Posterior vena cava (tissue), 2 donors: ENCODE measurements at places on chromosomes 5 and 9.

DNA sequence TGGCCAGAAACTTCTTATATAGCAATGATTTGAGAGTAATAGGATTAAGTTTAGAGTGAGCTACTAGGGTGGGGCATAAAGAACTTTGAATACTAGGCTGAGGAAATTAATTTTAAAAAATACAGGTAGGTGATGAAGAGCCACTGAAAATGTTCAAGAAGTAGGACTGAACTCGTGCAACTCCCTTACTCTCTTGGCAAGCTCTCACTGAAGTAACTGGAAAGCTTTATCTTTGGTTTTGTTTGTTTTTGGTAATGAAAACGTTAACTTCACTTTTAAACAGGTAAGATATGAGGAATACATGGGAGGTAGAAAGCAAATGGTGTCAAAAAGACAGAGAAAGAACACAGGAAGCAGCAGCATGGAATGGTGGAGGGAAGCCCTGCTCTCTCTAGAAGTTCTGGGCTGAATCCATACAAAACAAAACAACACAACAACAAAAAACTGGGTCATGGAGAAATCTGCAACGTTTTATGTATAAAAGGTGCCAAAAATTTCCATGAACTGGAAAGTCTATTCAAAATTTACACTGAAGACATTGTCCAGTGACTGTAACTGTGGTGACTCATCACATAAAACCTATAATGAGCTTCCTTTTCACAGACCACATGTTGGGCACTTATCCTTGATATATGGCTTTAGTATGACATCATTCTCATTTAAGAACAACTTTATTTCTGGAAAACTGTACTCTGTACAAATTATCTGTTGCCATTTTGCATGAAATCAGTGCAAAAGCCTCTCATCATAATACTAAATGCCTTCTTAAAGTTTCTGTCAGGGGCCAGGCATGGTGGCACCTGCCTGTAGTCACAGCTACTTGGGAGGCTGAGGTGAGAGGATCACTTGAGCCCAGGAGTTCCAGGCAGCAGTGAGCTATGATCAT lies 91.2 kb upstream of the CHD1 start:
- no peak for DNase-seq

DNA sequence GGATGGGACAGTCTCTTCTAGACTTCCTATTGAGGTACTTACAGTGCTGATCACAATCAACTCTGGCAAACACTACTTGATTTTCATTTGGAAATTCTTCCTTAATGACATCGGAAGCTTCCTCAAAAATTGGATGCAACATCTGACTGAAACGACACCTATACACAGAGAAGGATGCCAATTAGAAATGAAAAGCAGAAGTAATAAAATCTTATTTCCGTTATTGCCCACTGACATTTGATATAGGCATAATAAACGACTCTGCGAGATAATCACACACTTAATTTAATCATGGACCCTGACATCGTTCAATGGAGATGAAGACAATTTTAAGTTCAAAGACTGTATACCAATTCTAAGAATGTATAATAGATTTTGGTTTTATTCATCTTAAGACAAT lies 46.4 kb downstream of the ERP44 start:
- no peak for DNase-seq

DNA sequence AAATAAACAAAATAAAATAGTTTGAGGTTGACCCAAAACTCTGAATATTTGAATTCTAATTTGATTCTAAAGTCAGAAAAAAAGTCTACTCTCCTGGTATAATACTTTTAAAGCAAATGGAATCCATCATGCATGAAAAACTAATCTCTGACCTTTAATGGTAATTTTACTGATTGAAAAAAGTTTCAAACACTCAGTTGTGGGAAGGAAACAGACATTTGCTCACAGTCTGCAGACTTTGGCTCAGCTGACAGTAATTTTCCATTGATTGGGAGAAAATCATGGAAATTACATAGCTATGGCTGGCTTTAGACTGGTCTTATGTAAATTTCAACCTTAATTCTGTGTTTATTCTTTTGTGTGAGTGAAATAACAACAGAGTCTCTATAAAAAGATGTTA lies 574.3 kb downstream of the PDE4D start:
- DNase-seq = no peak

- DNase-seq = no peak
These were observed 131.6 kb upstream of the TAS2R1 start for GRCh38 chr5:9761706-9762105.

DNA sequence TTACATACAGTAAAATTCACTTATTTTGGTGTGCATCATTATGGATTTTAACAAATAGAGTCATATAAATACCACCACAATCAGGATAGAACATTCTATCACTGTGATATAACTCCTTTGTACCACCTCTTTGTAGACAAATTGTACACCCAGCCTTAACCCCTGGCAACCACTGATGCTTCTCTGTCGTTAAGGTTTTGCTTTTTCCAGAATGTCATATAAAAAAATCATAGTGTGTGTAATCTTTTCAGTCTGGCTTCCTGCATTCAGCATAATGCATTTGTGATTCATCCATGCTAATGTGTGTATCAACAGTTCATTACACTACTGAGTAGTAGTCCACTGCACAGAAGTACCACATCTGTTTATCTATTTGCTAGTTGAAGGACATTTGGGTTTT lies 81.2 kb downstream of the ARSB start:
- no peak for DNase-seq

DNA sequence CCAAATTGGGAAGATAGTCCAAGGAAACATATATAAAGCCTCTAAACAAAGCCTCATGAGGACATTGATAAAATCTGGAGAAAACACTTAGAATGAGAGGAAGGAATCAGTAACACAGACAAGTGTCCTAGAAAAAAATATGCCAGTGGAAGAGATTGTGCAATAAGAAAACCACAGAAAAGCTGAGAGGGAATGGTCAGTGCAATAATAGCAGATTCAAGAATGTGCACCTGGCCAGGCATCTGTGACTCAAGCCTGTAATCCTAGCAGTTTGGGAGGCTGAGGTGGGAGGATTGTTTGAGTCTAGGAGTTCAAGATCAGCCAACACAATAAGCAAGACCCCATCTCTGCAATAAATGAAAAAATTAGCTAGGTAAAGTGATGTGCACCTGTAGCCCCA lies 691.2 kb upstream of the CDH6 start:
- no peak for DNase-seq

DNA sequence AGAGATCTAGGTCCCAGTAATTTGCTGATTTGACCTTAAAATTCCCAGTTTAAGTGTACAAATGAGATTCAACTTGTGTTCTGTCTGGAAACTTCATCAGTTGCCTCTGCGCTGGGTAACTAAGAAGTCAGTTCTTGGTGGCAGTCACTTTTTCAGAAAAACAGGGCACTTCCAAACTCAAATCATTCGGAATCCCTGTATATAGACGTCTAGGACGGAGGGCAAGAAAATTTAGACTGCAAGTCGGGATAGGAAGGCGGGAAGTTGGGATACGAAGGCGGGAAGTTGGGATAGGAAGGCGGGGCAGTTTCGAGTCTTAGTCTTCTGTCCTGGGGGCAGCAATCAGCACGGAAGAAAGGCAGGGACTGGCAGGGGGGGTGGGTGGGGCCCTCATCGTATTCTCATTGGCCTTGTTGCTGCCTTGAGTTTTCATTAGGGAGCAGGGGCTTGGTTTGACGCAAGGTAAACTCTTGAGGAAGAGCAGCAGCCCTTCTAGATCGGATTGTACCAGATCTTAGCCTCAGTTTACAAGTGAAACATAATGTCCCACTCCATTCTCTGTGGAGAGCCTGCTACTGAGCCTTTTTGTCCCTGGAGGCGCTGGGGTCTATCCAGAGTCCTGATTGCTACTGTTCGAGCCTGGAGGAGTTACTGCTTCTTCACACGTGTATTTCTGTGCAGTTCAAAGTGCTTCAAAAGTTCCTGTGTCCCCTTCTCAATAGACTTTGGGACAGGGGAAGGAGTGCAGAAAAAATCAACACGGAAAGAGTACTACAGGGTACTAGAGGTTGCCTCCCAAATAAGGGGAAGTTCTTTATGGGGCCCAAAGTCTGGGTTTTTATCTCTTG lies 2.7 kb upstream of the PURA start:
- DNase-seq = no peak

- DNase-seq = no peak
These were observed 4.0 kb downstream of the HDAC3 start for GRCh38 chr5:141632650-141633049.

DNA sequence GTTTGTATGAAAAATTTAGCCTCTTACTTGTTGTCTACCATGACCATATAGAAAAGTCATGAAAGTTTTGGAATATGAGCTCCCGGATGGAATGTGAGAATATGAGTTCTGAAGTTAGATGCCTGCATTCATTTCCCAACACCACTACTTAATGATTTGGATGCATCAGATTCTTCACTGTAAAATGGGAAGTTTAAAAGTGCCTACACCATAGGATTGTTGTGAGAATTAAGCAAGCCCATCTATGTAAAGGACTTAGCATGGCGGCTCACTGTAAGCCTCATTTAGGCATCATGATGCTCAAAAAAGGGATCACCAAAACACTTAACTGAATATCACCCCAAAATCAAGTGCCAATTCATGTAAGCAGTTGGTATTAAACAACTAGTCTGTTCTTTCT lies 177.3 kb downstream of the RAB3C start:
- no peak for DNase-seq

GRCh38 chr9:93852728-93853127 lies 102.4 kb downstream of the BARX1 start:
- no peak for DNase-seq

GRCh38 chr5:66807743-66808142 lies 211.6 kb downstream of the MAST4 start:
- no peak for DNase-seq

DNA sequence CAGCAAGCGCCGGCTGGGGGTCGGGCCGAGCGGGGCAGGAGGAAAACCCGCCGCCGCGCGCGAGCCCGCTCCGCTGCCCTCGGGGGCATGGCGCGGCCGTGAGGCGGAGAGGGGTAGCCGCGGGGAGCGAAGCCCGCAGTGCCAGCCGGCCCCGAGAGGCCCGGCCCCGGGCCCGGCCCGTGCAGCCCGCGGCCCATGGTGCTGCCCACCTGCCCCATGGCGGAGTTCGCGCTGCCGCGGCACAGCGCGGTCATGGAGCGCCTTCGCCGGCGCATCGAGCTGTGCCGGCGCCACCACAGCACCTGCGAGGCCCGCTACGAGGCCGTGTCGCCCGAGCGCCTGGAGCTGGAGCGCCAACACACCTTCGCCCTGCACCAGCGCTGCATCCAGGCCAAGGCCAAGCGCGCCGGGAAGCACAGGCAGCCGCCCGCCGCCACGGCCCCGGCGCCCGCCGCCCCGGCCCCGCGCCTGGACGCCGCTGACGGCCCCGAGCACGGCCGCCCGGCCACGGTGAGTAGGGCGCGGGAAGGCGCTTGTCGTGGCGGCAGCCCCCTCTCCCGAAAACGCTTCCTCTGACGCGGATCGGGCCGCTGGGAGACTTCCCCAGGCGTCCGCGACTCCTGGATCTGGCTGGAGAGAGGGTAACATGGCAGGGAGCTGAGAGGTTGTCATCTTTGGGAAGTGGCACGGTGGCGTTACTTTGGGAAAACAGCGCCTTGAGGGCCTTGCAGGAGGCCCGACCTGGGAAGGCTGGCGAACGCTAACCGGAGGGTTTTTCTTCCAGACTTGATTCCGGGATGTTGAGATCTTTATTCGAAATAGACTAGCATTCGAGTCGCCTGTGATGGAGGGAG lies 523 bp downstream of the MAML1 start:
- peak; percentile 86 for DNase-seq

DNA sequence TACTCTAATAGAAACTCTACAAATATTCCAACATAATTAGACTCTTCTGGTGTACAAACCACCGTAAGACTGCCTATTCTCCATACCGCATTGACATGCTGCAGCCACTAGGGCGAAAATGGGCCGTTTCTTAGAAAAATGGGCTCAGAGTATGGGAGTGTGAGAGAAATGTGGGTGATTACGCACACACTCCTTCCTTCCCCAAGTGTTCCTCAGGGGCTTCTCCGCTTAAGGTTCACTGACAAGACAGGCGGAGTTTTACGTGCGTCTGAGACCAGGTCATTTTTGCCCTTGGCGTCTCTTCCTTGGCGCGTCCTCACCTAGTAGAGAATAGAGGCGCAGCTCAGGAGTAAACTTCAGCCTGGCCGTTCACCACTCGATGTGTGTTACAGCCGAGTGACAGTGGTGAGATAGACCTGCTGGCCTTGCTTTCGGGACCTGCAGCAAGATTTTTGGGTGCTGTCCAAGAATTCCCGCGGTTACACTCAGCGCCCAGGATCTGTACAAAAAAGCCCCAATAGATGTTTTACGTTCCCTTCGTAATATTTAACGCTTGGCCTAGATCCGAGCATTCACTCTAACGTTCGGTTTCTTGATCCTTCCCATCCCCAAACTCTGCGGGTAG lies 1.8 kb upstream of the NTRK2 start:
- DNase-seq = no peak

DNA sequence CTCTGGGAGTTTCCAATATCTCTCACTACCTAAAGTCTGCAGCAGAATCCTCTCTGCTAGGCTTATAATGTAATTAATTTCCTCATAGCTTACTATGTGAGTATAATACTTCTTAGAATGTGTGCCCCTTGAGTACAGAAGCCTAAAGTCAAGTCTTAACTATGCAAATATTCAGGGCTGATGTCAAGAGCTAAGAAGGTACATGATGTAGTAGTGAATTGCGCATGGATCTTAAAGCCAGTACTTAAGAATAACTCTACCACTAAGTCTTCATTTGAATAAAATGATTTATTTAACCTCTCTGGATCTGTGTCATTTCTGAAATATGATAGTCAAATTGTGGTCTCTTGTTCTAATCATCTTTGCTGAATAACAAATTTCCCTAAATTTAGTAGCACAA lies 442.9 kb downstream of the DTWD2 start:
- DNase-seq = no peak

GRCh38 chr5:132229236-132229635 lies 1.6 kb upstream of the P4HA2 start:
- peak; percentile 22 for DNase-seq

DNA sequence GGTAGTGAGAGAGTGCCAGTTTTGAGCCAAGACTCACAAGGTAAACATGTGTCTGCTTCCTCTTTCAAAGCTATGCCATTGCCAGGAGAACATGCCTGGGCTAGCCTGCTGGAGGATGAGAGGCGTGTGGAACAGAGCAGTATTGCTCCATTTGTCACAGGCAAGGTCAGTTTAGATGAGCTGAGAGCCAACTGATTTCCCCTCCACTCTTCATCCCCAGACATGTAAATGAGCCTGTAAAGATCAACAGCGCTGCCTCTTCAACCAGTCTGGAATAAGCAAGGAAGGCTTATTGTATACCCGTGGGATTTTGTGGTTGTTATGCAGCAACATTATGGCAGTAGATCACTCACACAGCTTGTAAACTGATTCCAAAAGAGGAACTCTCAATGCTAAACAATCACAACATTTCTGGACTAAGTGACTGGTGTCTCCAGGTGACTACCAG lies 8.2 kb upstream of the GDNF start:
- DNase-seq = no peak

- DNase-seq = no peak
These were observed 756.8 kb upstream of the CDH6 start for GRCh38 chr5:30436691-30437090.

DNA sequence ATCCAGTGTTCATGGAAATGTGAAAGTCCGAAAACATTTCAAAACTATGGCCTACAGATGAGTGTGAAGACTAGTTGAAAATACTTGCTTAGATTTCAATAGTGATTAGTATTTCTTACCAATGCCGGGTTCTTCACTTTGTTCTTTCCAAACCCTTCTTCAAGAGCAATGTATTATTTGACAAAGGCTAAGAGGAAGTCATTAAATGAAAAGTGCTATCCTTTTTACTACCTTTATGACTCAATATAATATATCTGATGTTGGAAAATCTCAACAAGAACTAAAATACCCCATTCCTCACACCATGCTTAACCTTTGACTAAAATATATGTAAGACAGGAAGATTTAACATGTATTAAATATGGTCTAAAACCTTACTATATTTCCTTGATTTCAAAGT lies 6.7 kb upstream of the MIER3 start:
- no peak for DNase-seq

GRCh38 chr5:19837536-19838174 lies 150.3 kb downstream of the CDH18 start:
- no peak for DNase-seq
